Activated T-helper 1 cell treated with Interleukin-2 at 50 U/mL for 16 hours (primary cell): ENCODE measurements at places on chromosomes 1 and 21.

DNA sequence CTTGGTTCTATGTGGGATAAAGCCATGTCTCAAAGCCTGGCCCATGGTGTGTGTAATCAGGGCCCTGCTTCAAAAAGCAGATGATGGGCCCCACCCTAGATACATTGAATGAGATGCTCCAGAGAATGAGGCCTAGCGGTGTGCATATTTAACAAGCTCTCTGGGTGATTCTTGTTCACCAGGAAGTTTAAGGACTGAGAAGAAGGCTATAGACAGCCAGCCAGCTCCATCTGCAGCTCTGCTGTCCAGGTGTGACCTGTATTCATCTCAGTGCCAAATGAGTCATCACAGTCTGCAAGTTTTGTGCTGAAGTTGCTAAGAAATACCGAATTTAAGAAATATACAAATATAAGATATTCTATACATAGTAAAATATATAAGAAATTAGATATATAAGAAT lies 182.0 kb upstream of the RUNX1 start:
- no peak for DNase-seq

DNA sequence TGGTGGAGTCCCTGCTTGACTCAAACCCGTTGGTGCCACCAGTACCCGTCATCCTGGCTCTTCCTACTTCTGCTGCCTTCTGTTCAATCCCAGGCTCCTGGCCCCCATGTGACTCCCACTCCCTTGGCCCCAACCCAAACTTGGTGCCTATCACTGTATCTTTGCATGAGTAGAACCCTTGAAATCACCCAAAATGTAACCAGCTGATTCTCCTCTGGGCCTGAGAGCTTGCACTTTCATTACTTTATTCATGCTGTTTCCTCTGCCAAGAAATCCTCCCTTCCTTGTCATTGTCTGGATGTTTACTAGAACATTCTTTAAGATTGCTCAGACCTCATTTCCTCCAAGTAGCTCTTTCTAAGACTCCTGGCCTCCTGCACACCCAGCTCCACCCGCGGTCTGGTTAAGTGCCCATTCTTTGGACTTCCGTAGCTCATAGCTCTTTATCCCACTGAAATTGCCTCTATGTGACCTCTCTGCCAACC lies 15.7 kb downstream of the PTAFR start:
- no peak for DNase-seq

- no peak for DNase-seq
Observed at GRCh38 chr1:219176168-219176567, 2.5 kb downstream of the LYPLAL1 start.

DNA sequence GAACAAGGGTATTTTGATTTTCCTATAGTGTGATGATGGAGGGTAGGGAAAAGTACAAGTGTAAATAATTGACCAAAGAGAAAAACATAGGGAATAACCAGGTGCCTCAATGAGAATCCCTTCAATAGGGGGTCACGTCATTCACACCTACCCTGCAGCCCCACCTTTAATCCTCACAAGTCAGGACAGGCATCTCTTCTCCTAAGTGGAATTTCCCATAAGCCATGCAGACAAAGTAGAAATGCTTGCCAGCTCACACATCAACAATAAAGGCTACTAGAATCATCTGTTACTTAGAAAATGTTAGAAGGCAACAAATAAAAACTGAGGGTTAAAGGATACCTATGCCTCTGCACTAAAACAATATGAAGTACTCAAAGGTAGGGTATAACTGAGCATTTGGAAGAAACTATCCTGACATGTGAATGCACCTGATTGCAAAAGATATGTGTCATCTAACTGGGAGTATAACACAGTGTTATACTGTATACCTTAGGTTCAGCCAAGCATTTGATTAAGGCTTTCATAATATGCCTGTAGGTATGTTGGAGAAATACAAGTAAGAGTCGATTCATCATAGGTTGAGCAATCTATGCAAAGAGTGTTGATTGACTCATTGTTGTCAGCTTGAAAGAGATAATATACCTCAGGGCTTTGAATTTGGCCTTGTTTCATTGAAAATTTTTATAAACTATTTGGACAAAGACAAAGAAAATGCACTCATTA lies 32.4 kb upstream of the ATP1A1 start:
- DNase-seq, result no peak

DNA sequence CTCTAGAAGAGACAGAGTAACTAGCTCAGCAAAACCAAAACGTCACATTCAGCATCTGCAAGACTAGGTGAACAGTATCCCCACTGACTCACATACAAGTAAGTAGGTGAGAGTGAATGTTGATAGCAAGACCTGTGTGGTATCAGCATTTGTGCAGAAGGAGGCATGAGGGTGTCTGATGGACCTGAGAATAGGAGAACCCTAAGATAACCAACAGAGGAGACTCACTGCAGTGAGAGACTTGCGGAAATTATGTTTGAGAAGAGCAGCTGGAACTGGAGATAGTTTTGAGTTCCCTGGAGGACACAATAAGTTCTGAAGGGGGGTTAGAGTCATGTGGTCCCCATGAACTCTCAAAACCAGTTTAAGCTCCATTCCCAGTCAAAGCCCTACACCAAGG lies 59.1 kb downstream of the DYRK1A start:
- DNase-seq, result no peak

DNA sequence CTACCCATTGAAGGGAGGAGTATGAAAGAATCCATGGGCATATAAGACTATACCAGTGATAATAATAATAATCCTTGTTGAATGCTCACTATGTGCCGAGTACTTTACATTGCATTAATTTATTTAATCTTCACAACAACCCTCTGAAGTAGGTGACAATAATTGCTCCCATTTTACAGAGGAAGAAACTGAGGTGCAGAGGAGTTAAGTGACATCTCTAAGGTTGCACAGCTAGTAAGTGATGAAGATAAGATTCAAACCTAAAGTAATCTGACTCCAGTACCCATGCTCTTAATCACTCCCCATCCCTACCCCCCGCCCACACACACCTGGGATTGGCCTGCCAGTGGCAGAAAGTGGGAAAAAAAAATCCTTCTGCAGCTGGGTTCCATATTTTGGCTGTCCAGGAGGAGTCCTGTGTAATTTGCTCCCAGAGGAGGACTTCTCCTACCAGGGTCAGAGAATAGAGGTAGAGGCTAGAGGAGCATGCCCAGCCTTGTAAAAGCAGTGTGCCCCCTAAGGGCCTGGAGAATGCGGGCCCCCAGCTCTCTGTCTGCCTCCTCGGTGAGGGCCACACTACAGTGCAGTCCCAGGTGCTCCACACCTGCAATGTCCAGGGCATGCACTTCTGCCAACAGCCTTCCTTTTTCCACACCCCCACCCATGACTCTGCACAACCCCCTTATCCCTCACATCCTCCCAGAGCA lies 57.8 kb downstream of the TMEM53 start:
- DNase-seq, result no peak
